ENCODE measurements at places on chromosomes 5 and 9.

GRCh38 chr9:35755071-35755470 lies 995 bp upstream of the MSMP start:
- DNase-seq, result no peak

DNA sequence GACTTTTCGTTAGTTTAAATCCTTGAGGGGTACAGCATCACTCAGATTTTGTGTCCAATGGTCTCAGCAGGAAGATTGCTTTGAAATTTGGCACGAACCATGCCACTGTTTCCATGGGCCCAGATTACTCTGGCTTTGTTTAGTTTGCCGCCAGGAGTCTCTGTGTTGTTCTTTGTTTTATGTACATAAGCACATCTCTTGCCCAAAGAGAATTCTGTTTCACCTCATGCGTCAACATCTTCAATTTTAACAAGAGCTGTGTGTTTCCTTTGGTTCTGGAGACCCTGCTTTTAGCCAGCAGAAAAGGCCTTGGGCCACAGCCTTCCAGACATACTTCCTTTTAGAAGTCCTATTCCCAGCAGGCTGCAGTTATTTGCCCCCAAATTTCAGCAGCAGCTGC lies 62.4 kb downstream of the TNPO1 start:
- no peak for DNase-seq

DNA sequence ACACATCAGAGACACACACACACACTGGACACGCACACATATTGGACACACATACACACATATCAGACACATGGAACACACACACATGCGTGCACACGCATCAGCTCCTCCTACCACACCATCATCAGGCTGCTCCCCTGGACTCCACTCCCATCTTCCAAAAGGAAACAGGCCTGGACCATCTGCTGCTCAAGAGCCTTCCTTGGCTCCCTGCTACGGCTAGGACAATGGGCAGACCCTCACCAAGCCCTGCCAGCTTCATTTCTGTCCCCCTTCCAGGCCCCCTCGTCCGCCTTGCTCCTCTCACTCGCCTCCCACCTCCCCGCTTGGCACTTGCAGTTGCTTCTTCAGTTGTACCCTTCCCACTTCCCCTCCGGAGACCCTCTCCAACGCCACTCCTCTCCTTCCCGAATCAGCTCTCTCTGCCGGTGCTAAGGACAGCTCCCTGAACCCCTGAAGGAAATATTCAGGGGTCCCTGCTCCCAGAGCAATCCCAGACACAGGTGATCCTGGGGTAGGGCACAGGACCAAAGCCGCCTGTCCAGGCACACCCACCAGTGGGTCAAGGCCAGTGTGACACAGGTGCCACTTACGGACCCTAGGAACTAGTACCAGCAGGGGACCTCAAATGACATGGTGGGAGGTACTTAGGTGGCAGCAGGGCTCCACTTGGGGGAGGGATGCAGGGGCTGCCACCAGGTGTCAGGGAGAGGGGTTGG lies 12.1 kb upstream of the LAMC3 start:
- DNase-seq, result no peak

DNA sequence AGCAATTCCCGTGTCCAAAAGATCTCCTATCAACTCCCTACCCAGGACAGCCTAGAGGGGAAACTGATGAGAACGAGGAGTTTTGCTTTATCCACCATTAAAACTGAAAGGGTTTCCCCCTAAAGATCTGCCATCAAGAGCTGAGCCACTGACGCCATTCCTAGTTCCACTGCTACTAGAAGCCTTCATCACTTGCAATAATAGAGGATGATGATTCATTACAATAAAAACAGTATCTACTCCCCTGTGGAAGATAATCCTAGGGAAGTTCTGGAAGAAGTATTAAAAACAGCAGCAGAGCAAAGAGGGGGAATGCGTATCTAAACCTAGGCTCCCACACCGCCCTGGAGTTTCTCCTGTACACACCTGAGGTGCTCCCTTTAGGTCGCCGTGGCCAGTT lies 394.5 kb downstream of the BNC2 start:
- no peak for DNase-seq

DNA sequence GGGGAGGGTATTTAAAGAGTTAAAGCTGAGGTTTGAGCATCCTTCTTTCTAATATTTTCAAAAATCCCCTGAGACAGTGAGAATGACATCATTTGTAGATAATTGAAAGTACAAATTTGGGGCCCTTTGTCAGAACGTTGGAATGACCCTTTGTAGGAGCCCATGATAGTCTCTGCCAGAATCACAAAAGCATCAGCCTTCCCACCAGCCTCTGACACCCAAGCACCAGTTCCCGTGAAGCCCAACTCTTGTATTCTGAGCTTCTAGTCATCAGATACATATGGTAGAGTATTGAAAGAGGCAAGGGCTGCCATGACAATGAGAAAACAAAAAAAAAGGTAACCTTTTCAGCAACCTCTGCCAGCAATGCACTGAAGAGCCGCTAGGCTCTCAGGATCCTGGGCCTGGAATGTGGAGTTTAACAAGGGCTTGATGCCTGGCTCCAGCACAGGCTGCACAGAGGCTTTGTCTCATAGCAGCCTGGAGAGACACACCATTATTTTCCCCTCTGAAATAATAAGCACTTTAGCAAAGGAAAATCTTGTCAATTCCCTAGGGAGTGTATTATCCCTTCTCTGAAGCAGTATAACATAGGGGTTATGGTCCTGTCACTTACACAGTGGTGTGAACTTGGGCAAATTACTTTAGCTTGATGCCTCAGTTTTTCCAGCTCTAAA lies 114.4 kb downstream of the ZNF608 start:
- no peak for DNase-seq

DNA sequence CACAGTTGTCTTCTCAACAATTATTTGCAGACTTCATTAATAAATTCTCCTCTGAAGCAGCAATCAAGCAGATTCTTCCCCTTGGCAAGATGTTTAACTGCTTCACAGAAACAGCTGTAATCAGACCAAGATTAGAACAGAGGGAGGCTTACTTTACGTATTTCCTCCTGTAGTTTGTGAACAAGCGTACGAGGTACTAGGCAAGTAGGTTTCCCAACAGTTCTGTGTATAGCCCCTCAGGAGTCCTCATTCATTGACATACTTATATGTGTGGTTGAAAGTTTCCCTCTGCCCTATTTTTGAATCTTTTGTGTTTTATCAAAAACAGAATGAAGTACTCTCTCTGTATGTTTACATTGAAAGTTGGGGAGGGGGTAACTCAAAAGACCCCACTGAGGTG lies 128.0 kb downstream of the SPATA31D1 start:
- no peak for DNase-seq

GRCh38 chr5:173452119-173452905 lies 124.1 kb upstream of the STC2 start:
- no peak for DNase-seq

Data from stimulated activated CD4-positive, alpha-beta T cell treated with anti-CD3 and anti-CD28 coated beads, Interleukin-12 subunit alpha, Interleukin-12 subunit beta, amount 100 ng/mL, for 48 hours (primary cell).